ENCODE measurements at places on chromosomes 11 and 22. TPM values are rescaled to one million over a fixed set of nuclear protein-coding genes. Genes with fewer than 3 reads are reported as not detected.

Gene NXPE1
- not detected for total RNA-seq

Gene DCHS1
- total RNA-seq: 2.0 TPM

Gene SART1
- total RNA-seq: 101 TPM

Gene APOA1
- 0.34 TPM for total RNA-seq

Gene KRTAP5-9
- total RNA-seq: not detected

Gene ABCC8
- total RNA-seq: not detected

Gene ARSA
- total RNA-seq: 47.2 TPM

Gene LINC01488
- total RNA-seq: not detected

Gene MUC6
- not detected for total RNA-seq

Gene OR5T3
- total RNA-seq: not detected

Gene CLTCL1
- total RNA-seq: 2.9 TPM

Gene IL17REL
- total RNA-seq: not detected

Gene NCF4
- not detected for total RNA-seq

Gene TBX1
- total RNA-seq: not detected

Measured in cardiac ventricle fibroblast (primary cell).